ENCODE measurements at places on chromosomes 16 and 17.

- peak; percentile 90 for DNase-seq
These were observed at the start of gene MIEN1 for GRCh38 chr17:39730095-39730921. MIEN1 (minus strand) TSS chr17:39730532; CDS start chr17:39730495, 37 bp downstream.

- DNase-seq, result no peak
These were observed 477.4 kb downstream of the SLC39A11 start for GRCh38 chr17:72614871-72615626.

- DNase-seq, result no peak
These were observed 101.9 kb downstream of the LITAF start for GRCh38 chr16:11484691-11485258.

DNA sequence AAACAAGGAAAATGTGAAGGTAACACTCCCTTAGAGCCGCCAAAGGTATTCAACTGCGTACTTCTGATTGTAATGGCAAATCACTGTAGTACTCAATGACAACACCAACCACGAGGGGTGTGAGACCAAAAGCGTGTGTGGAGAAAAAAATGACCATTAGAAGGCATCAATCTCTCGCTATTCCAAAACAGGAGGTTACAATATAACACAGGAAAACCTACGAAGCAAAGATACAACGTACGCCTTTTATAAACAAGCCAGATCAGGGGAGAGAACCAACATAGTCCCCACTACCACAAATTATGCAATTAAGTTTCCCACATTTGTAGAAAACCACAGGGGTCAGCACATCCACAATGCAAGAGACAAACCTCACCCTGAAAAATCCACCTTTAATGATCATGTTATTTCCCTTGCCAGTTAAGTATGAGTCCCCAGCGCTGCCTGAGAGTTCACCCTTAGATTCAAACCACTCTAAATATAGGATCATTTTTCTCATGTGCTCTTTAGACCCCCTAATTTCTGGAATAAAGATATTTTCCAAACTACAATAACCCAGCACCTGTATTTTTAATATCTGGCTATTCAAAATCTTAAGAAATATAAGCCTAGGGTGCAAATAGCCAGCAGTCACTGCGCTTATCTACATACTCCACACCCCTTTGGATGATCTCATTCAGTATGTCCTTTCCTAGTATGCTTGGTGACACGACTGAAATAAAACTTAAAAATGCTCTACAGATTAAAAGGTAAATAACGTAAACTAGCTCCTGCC, 12.4 kb downstream of the TEX14 start:
- no peak for DNase-seq

- DNase-seq, result no peak
These were observed at the start of gene NOS2 for GRCh38 chr17:27800522-27800921. NOS2 (minus strand) TSS chr17:27800529; CDS start chr17:27798809, 1,720 bp downstream.

- DNase-seq, result no peak
These were observed 27.3 kb downstream of the ANKFY1 start for GRCh38 chr17:4236456-4236855.

- no peak for DNase-seq
These were observed 40.0 kb downstream of the GRB7 start for GRCh38 chr17:39777534-39778365.

GRCh38 chr16:10514369-10515055, 65.9 kb downstream of the EMP2 start:
- DNase-seq, result peak; percentile 50

GRCh38 chr17:74943808-74944522, 8.3 kb downstream of the OTOP3 start:
- DNase-seq, result no peak

DNA sequence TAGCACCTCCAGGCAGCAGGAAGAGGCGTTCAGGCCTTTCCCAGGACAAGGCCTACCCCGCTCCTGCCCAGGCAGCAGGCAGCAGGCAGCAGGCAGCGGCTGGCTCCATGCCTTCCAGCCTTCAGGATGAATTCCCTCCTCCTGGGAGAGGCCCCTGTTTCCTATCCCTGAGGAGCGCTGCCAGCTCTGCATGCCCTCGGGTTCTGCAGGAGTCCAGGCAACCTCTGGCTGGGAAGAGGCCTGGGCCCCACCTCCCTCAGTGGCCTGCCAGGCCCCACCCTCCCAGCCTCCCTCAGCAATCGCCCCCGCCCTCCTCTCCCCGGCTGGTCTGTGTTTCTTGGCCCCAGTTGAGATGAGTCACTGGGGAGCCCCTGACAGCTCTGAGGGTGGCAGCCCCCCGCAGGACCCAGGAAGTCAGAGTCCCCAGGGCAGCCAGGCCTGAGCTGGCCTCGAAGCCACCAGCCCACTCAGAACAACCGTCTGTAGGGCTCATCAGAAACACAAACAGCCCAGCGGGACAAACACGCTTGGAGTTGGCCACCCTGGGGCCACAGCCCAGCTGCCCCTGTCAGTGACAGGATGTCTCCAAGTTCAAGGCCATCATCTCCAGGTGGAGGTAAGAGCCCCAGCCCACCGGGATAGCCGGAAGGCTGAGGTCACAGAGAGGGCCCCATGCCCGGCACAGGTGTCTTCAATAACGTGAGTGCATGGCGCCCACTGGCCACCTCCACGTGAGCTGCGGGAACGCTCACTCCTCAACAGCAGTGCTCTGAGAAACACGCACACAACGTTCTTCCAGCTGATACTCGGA, 39.5 kb upstream of the CIBAR2 start:
- DNase-seq, result no peak

- DNase-seq, result no peak
These were observed 407.2 kb upstream of the CCL2 start for GRCh38 chr17:33847900-33848299.

DNA sequence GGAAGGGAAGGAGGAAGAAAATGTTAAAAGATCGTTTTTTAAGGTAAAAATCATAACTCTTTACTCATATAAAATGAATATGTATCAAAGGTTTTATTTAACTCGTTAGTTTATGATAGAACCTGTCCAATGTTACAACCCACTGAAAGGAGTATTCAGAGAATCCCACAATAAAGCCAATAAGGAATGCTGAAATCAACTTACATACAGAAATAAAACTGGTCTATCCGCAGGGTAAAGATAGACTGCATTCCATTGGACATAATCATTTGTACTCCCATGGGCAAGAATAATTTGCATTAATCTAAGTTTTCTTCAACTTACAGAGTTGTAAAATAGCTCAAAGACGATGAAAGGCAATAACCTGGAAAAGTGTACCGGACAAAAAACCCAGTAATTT, 17.9 kb upstream of the BEAN1 start:
- no peak for DNase-seq

GRCh38 chr17:47707056-47707804, 13.3 kb downstream of the TBKBP1 start:
- no peak for DNase-seq

DNA sequence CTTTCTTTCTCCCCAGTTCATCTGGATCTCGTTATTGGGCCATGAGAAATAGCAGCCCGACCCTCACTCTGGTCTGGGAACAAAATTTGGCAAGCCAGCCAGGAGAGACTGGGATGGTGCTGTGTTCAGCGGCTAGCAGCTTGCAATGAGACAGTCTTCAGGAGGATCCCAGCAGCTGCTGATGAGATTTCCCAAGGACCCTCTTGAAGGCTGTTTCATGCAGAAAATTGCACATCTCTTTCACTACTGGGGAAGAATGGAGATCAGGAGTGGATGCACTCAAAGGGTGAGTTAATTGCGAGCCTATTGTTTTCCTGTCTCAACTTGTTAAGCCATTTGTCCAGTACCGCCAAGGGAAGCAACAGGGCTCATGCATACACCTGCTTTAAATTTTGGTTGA, 5.5 kb upstream of the COIL start:
- no peak for DNase-seq

GRCh38 chr17:263271-263670, 81.8 kb upstream of the DOC2B start:
- DNase-seq, result no peak

DNA sequence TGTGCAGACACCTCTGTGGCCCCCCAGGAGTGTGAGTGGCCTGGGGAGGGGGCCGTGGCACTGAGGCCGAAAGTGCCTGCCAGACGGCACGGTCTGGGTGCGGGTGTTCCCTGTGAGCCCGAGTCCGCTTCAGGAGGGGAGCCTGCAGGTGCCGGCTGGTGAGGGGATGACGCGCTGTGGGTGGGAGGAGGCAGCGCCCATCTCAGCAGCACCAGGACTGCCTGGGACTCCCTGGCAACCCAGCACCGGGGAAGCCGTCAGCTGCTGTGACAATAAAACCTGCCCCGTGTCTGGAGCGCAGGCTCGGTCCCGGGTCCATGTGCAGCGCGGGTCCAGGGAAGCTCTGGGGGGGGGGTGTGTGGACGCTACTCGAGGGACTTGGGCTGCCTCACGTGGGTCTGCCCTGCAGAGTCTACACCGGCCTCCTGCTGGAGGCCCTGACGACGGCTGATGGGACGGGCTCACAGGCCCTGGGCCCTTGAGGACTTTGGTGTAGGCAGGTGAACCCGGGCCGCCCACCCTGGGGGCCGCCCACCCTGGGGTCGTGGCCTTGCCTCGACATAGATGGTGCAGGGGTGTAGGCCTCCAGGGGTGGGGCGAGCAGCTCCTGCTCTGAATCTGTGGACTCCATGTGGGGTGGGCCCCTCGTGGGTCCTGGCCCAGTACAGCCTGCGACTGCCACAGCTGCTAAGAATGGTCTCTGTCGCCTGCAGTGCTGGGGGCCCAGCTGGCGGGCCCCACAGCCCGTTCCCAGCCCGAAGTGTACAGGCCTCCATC, 5.9 kb upstream of the RAB40C start:
- DNase-seq, result peak; percentile 10

DNA sequence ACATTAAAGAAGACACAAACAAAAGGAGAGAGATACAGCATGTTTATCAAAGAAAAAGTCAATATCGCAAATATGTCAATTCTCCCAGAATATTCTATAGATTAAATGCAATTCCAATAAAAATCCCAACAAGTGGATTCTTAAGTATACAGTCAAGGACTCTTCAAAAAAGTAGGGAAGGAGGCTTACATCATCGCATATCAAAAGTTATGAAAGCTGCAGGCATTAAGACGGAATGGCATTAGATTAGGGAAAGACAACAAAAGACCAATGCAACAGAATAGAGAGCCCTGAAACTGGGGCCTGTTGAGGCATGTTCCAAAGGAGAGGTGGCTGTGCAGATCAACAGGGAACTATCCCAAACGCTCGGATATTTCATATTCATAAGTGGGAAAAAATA, 76.0 kb downstream of the MARCHF10 start:
- no peak for DNase-seq
